ENCODE measurements at places on chromosomes 2 and 18. TPM values are rescaled to one million over a fixed set of nuclear protein-coding genes. Genes with fewer than 3 reads are reported as not detected.
A peak's percentile ranks its signal among the peaks of the same experiment; 100 is the strongest.

DNA sequence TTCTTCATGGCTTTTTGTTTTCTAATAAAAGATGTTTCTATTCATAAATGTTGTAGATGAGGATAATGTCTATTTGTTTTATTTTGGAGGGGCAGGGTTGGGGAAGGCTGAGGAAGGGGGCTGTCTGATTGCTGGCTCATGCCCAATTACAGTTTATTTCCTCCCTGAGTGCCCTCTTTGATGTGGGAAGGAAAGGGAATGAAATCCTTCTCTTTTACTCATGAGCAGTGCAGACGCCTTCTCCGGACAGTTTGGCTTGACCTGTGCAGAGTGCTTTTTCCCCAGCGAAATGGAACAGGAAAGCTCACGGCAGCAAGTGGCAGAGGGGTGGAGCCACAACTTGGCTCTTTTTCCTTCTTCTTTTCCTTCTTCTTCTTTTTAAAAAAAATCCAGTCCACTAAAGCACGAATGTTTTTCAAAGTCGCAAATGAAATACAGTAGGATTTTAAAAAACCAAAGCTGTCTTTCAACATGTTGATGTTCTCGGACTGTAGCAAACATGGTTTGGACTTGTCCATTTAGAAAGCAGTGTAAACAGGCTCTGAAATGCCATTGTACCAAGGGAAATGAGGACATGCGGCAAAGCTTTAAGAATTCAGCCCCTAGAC lies 34.5 kb downstream of the RAB31 start:
- H3K4me1 ChIP-seq = no peaks in the 10 kb centered on the region
- H3K36me3 ChIP-seq = no peaks in the 10 kb centered on the region
- H3K27me3 ChIP-seq = no peaks in the 10 kb centered on the region

Gene SLC5A7
- total RNA-seq = not detected

- H3K36me3 ChIP-seq = no peaks in the 10 kb centered on the region
- peak overlapping the region; percentile 94 for H3K27ac ChIP-seq
- H3K4me3 ChIP-seq = peak overlapping the region; percentile 79
- no peaks in the 10 kb centered on the region for H3K27me3 ChIP-seq
Observed at GRCh38 chr2:237695201-237695780, 67.9 kb downstream of the LRRFIP1 start.

Gene SNORC
- 1.5 TPM for total RNA-seq

GRCh38 chr2:221671515-221671914 lies 99.4 kb upstream of the EPHA4 start:
- H3K4me1 ChIP-seq = no peaks in the 10 kb centered on the region
- H3K27me3 ChIP-seq = no peaks in the 10 kb centered on the region
- no peak for DNase-seq
- H3K27ac ChIP-seq = no peak overlapping the region

GRCh38 chr2:234823196-234823876 lies 128.5 kb upstream of the SH3BP4 start:
- H3K36me3 ChIP-seq = no peaks in the 10 kb centered on the region
- no peak overlapping the region for H3K27ac ChIP-seq
- H3K4me3 ChIP-seq = no peak overlapping the region
- DNase-seq = no peak
- no peaks in the 10 kb centered on the region for H3K27me3 ChIP-seq
- no peaks in the 10 kb centered on the region for H3K4me1 ChIP-seq

GRCh38 chr2:28869494-28870145 lies 489 bp downstream of the TRMT61B start:
- H3K36me3 ChIP-seq = no peaks in the 10 kb centered on the region
- no peaks in the 10 kb centered on the region for H3K27me3 ChIP-seq
- H3K4me1 ChIP-seq = peaks cover 34% of the 10 kb centered on the region
- H3K27ac ChIP-seq = peak overlapping the region; percentile 96
- H3K4me3 ChIP-seq = peak overlapping the region; percentile 100
- no peak for DNase-seq

GRCh38 chr2:24083567-24084385 lies 858 bp downstream of the TP53I3 start:
- peak overlapping the region; percentile 34 for H3K27ac ChIP-seq
- peak overlapping the region; percentile 67 for H3K4me3 ChIP-seq
- no peaks in the 10 kb centered on the region for H3K27me3 ChIP-seq
- DNase-seq = no peak

- H3K27ac ChIP-seq = no peak overlapping the region
- no peaks in the 10 kb centered on the region for H3K4me1 ChIP-seq
- H3K27me3 ChIP-seq = no peaks in the 10 kb centered on the region
- no peak overlapping the region for H3K4me3 ChIP-seq
Observed at GRCh38 chr2:119049968-119050704, 108.1 kb downstream of the MARCO start.

Gene DIS3L2
- total RNA-seq = 29.5 TPM

- no peaks in the 10 kb centered on the region for H3K27me3 ChIP-seq
- H3K27ac ChIP-seq = no peak overlapping the region
- peaks cover 6% of the 10 kb centered on the region for H3K4me1 ChIP-seq
- no peaks in the 10 kb centered on the region for H3K36me3 ChIP-seq
- no peak for DNase-seq
Observed at GRCh38 chr2:226829721-226830631, 5.9 kb upstream of the RHBDD1 start.

Gene OTOF
- total RNA-seq = 2.6 TPM

- peaks cover 85% of the 10 kb centered on the region for H3K4me1 ChIP-seq
- no peaks in the 10 kb centered on the region for H3K27me3 ChIP-seq
- peak overlapping the region; percentile 34 for H3K27ac ChIP-seq
- peaks cover 3% of the 10 kb centered on the region for H3K36me3 ChIP-seq
- H3K4me3 ChIP-seq = peak overlapping the region; percentile 55
Observed at GRCh38 chr2:172461591-172462372, 34.4 kb downstream of the ITGA6 start.

GRCh38 chr2:156553714-156554442 lies 117.7 kb downstream of the GPD2 start:
- H3K36me3 ChIP-seq = no peaks in the 10 kb centered on the region
- H3K27me3 ChIP-seq = no peaks in the 10 kb centered on the region
- H3K4me1 ChIP-seq = no peaks in the 10 kb centered on the region
- no peak overlapping the region for H3K27ac ChIP-seq
- H3K4me3 ChIP-seq = no peak overlapping the region
- DNase-seq = no peak

GRCh38 chr2:126886211-126886915 lies 12.3 kb upstream of the TEX51 start:
- no peak overlapping the region for H3K27ac ChIP-seq
- H3K27me3 ChIP-seq = peaks cover 5% of the 10 kb centered on the region

- peak; percentile 39 for DNase-seq
- no peaks in the 10 kb centered on the region for H3K27me3 ChIP-seq
- peak overlapping the region; percentile 68 for H3K27ac ChIP-seq
- peaks cover 21% of the 10 kb centered on the region for H3K4me1 ChIP-seq
- peak overlapping the region; percentile 98 for H3K4me3 ChIP-seq
Observed at GRCh38 chr2:70995426-70995729, 705 bp upstream of the TEX261 start.

- DNase-seq = peak; percentile 23
- peak overlapping the region; percentile 96 for H3K4me3 ChIP-seq
- no peak overlapping the region for H3K27ac ChIP-seq
- H3K4me1 ChIP-seq = peaks cover 44% of the 10 kb centered on the region
- no peaks in the 10 kb centered on the region for H3K36me3 ChIP-seq
- no peaks in the 10 kb centered on the region for H3K27me3 ChIP-seq
Observed at GRCh38 chr2:85886590-85886989, 2.2 kb downstream of the ST3GAL5 start.

DNA sequence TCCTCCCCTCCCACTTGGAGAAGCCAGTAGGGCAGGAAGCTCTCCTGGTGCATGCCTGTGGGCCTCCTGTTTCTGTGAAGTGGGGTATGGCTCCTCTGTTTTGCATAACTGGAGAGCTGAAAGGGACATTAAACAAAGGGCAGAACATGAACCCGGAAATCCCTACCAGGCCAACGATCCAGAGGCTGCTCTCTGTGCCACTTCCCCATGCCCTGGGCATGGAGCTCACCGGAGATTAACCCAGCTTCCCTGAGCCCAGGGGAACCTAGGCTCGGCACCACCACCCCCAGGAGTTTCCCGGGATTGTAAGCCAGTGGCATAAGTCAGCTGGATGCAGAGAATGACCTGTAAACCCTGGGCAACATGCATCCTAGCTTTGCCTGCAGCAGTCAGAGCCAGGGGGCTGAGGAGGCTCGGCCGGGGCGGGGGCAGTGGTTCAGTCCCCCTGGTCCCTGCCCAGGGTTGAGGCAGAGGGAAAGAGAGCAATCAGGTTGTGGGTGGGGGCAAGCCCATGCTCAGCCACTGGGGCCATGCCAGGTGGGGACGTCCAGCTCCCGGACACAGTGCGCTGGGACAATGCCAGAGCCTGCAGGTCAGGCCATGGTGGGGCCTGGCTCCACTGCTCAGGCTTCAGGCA lies 49.5 kb downstream of the TIMM21 start:
- no peaks in the 10 kb centered on the region for H3K4me1 ChIP-seq
- no peak overlapping the region for H3K4me3 ChIP-seq
- no peak overlapping the region for H3K27ac ChIP-seq
- H3K27me3 ChIP-seq = no peaks in the 10 kb centered on the region
- no peaks in the 10 kb centered on the region for H3K36me3 ChIP-seq

DNA sequence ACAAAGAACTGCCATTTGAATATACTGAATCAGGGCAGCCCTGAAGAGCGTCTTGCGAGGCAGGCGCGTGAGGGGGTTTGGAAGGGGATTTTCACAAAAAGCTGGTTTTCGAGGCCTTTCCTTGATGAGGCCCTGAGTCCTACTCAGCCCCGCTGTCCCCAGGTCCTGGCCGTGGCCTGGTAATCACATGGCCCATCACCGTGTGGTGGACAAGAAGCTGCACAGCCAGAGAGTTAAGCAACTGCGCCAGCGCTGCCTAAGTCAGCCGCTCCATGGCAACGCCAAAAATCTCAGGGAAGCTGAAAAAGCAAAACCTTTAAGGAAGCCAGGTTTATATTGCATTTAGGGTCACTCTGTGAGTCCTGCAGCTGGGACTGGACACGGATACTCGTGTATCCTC lies 341.2 kb upstream of the MYT1L start:
- H3K27me3 ChIP-seq = no peaks in the 10 kb centered on the region
- H3K27ac ChIP-seq = no peak overlapping the region
- H3K4me1 ChIP-seq = no peaks in the 10 kb centered on the region
- no peaks in the 10 kb centered on the region for H3K36me3 ChIP-seq

DNA sequence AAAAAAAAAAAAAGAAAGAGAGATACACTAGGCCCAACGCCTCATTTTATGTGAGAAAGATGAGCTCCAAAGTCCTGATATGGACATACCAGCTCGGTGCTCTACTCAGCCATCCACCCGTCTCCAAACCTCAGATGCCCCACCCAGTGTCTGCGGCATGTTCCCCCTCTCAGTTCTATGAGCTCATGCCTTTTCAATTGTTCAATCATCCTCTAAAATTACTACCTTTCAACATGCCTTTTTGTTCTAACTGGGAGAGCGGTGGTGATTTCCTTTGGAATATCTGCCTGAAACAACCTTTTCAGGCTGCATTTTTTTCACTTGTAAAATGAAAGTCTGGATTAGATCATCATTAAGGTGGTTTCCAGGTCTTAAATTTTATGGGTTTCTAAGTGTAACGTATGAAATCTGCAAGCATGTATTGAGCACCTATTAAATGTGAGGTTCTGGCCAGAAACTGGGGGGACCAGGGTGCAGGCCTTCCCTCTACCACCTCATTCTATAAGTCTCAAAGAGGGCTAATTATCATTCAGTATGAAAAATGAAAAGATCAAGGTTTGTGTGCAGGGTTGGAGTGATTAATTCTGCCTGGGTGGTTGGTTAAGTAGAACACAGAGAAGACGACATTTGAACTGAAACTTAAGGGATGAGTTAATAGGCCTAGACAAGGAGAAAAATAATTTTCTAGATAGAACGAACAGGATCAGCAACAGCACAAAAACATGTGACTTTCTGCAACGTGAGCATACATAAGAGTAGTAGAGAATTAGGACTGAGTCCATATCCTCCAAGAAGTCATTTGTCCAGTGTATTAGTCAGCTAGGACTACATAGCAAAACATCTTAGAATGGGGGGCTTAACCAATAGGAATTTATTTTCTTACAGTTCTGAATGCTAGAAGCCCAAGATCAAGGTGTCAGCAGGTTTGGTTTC lies 87.4 kb upstream of the GLS start:
- no peaks in the 10 kb centered on the region for H3K36me3 ChIP-seq
- H3K4me3 ChIP-seq = no peak overlapping the region
- H3K27me3 ChIP-seq = no peaks in the 10 kb centered on the region
- DNase-seq = no peak
- no peak overlapping the region for H3K27ac ChIP-seq

Gene PNPT1
- 60.2 TPM for total RNA-seq

DNA sequence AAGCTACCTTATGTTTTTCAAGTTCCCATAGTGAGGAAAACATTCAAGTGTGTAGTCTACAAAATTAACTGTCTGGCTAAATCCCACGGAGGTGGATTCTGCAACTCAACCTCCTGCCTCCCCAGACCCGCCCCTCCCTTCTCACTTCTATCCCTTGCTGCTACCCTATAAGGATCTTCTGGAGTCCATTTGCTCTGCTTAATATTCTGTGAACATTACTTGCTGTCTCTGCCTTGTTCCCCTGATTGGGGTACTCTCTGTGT lies 163.2 kb downstream of the KCNE4 start:
- no peak for DNase-seq
- H3K4me1 ChIP-seq = no peaks in the 10 kb centered on the region
- no peaks in the 10 kb centered on the region for H3K27me3 ChIP-seq
- H3K27ac ChIP-seq = no peak overlapping the region

Gene TPRKB
- total RNA-seq = 38.6 TPM

DNA sequence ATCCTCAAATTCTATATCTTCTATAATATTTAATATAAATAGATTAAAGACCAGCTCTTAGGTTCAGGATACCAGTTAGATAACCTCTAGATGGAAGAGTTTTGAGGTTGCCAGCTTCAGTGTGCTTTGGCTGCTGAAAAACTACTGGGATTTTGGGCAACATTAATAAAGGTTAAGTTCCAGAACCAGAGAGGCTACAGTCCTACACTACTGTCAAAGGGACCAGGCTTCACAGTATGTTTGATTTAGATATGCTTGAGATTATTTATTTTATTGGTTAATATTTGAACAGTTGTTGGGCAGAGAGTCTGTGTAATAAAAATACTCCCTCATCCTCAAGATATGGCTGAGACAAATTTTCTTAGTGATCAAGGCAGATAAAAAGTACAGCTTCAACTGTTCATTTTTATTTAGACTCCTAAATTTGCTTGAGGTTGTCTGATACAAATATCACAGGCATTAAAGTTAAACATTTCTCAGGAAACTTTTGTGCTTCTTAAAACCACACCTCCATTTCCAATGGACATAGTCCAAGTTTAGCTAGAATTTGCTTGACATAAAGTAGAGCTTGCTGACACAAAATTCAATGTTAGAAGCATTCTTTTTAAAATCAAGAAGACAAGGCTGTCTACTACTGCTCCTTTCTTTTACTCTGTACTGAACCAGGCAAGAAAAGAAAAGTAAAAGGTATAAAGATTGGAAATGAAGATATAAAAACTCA lies 19.7 kb upstream of the TMEM17 start:
- H3K27me3 ChIP-seq = no peaks in the 10 kb centered on the region
- H3K27ac ChIP-seq = no peak overlapping the region
- no peak overlapping the region for H3K4me3 ChIP-seq
- no peak for DNase-seq
- H3K36me3 ChIP-seq = no peaks in the 10 kb centered on the region
- H3K4me1 ChIP-seq = no peaks in the 10 kb centered on the region

All from CD8-positive, alpha-beta memory T cell (primary cell).